Neural crest cell (in vitro differentiated cells): ENCODE measurements at places on chromosomes 6 and 20.
A peak's percentile ranks its signal among the peaks of the same experiment; 100 is the strongest.

GRCh38 chr6:14010275-14010674 lies 85.5 kb downstream of the RNF182 start:
- no peak for DNase-seq

DNA sequence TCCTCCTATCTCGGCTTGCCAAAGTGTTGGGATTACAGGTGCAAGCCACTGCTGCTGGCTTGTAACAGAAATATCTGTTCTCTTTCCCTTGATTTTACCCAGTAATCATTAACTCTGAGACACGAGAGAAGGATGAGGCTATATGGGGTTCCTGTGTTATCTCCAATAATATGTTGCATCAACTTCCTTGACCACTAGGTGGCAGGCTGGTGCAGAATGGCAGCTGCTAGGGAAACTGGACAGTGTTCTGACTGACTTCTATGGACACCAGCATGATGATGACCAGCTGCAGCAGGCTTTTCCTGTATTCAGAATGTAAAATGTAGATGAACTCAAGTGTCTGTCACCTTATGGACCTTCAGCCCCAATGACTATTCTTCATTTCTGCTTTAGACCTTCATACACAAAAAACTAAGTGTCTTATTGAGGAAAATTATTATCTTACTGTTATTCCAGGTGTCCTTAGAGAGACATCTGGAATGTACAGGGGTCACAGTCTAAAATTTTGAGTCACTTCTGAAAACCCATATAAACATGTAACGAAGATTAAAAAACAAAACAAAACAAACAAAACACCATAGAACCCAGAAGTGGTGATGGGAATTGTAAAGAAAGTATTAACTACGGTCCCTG lies 20.4 kb upstream of the CD109 start:
- peak; percentile 91 for DNase-seq

DNA sequence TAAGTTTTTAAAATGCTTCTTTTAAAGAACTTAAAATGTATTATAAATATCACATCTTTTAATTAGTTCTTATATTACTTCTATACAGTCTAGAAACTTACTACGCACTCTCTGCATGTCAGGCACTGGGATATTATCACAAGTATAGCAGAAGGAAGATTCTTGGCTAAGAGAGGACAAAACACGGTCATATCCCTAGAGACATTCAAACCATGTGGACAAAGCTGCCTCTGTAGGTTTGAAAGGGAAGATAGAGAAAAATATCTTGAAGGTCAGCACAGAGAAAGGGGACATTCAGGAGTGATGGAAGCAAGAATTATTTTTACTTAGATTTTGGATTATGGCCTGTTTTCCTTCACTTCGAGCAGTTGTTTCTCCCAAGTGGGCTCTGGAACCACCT lies 64.1 kb downstream of the LRRC1 start:
- DNase-seq, result no peak

DNA sequence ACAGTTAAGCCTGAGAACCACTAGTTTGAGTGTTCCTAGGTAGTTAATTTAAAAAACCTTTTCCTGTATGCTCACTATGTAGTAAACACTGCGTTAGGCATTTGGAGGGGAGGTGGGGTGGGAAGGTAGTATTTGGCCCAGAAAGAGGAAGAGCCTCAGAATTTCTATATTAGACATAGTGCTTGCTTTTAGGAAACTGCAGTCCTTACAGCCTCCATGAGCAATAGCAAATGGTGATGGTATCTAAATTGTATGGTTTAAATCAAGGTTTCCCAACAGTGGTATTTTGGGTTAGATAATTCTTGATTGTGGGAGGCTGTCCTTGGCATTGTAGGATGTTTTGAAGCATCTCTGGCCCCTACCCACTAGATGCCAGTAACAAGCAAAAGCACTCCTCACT lies 61.5 kb upstream of the RIPOR2 start:
- no peak for DNase-seq
